ENCODE measurements at places on chromosomes 12 and 14. TPM values are rescaled to one million over a fixed set of nuclear protein-coding genes. Genes with fewer than 3 reads are reported as not detected.

TMEM116 gene
- total RNA-seq, result 11.1 TPM

ASIC1 gene
- 19.7 TPM for total RNA-seq

GRCh38 chr12:94832780-94833681, 170.5 kb downstream of the NDUFA12 start:
- DNase-seq, result no peak
- no peaks in the 10 kb centered on the region for H3K36me3 ChIP-seq
- H3K27ac ChIP-seq, result no peak overlapping the region
- H3K4me1 ChIP-seq, result peaks cover 9% of the 10 kb centered on the region
- H3K27me3 ChIP-seq, result no peaks in the 10 kb centered on the region

DNA sequence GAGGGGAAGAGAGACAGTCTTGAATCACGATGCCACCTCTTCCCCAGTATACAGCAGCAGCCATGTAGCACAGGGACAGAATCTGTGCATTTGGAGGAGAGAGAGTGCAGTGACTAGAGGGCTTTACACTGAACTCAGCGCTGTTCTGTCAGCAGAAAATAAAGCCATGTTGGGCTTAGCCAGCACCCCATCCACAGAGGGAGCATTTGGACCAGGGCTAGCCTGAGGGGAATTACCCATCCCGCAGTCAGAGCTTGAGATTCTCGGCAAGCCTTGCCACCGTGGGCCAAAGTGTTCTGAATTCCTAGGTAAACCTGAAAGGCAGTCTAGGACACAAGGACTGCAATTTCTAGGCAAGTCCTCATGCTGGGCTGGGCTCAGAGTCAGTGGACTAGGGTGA, 120.4 kb upstream of the CNOT2 start:
- H3K27me3 ChIP-seq, result no peaks in the 10 kb centered on the region
- H3K4me3 ChIP-seq, result no peak overlapping the region
- H3K36me3 ChIP-seq, result no peaks in the 10 kb centered on the region

GRCh38 chr14:56998728-56999127, 188.4 kb upstream of the OTX2 start:
- DNase-seq, result no peak
- H3K27ac ChIP-seq, result no peak overlapping the region
- H3K4me1 ChIP-seq, result no peaks in the 10 kb centered on the region
- no peak overlapping the region for H3K4me3 ChIP-seq

DNA sequence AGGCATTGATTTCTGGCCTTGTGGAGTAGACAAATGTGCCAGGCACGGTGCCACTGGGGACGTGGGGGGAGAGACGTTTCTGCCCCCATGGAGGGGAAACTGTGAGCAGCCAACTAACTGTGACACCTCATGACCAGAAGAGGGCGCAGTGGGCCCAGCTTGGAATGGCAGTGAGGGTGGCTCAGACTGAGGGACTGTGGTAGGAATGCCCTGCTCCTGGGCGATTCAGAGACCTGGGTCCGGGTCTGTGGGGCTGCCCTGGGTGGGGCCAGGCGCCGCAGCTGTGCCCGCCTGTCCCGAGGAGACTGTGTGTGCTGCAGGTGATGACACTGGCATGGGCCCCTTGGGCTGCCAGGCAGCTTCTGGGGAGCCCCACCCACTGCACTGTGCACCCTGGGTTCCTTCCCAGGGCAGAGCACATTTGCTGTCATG, 60.6 kb downstream of the SLC25A47 start:
- peaks cover 4% of the 10 kb centered on the region for H3K36me3 ChIP-seq
- peaks cover 15% of the 10 kb centered on the region for H3K4me1 ChIP-seq
- peak; percentile 90 for DNase-seq
- H3K4me3 ChIP-seq, result no peak overlapping the region

LRRC9 gene
- total RNA-seq, result not detected

KRT8 gene
- total RNA-seq, result 0.51 TPM

GRCh38 chr12:24553259-24553658, 395.6 kb downstream of the BCAT1 start:
- H3K4me3 ChIP-seq, result no peak overlapping the region
- no peaks in the 10 kb centered on the region for H3K4me1 ChIP-seq
- H3K36me3 ChIP-seq, result no peaks in the 10 kb centered on the region
